Activated CD4-positive, alpha-beta T cell treated with anti-CD3 and anti-CD28 coated beads, Interleukin-2, amount 50 U/mL, for 4 hours (primary cell): ENCODE measurements at places on chromosomes 2 and 18.

DNA sequence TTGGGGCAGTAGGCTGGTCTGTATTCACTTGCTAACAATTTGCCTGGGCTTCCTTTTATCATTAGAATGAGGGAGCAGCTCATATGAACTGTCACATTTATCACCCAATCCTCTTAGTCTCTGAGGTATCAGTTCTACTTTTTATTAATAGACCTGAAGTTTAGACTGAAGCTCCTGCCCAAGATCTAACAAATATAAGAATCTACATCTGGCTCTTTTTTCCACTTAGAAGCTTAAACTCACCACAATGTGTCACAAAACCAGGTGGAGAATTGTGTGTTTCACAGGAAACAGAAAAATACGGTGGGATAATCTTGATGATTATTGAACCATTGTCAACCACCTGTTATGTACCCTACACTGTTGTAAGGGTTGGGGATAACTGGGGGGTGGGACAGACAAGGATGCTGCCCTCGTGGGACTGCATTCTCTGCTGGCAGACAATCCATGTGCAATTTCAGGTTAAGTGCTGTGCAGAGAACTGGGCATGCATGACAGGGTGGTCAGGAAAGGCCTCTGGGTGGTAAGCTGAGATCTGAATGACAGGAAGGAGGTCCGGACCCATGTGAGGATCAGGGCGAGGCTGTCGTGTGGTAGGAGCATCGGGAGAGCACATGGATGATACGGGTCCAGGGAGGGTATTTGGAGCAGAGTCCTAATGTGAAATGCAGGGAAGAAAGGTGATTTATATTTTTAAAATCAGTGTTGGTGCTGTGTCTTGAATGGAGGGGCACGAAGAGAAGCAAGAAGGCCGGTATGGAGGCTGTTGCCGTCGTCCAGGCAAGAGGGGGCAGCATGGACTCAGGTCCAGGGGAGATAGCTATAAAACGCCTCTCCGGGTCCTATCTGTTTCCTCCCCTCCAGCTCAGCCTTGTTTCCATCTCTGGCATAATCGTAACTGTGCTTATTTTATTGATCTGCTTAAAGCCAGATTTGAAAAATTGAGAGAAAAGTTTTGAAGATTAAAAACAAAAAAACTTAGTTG, 17.6 kb downstream of the MYL12B start:
- no peak for DNase-seq

DNA sequence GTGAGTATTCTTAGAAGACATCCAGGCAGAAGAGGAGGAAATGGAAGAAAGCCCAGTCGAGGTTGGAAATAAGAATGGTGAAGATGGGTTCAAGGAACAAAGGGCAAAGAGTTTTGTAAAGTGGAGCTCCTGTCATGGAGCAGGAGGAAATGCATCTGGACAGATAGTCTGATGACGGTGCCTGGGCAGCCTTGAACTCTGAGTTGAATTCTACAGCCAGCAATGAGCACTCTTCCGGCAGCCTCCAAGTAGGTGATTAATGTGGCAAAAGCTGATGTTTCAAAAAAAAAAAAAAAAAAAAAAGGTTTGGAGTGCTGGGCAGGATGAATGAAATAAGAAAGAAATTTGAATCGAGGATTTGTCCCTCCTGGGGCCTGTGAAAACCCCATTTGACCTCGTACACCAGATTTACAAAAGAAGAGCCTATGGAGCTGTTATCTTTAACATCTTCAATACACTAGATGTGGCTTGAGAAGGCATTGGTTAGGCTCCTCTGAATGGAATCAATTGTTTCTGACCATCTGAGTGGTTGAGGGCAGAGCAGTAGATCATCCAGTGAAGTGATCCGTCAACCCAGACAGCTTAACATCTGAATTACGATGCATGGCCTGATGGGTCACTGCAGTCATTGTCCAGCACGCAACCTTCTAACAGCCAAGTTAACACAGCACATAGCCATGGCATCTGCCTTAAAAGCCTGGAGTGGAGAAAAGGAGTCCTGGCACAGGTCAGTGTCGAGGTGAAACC, 449.7 kb downstream of the TXNL1 start:
- DNase-seq, result no peak

- no peak for DNase-seq
These were observed 61.7 kb upstream of the IL1R2 start for GRCh38 chr2:101930019-101930418.

DNA sequence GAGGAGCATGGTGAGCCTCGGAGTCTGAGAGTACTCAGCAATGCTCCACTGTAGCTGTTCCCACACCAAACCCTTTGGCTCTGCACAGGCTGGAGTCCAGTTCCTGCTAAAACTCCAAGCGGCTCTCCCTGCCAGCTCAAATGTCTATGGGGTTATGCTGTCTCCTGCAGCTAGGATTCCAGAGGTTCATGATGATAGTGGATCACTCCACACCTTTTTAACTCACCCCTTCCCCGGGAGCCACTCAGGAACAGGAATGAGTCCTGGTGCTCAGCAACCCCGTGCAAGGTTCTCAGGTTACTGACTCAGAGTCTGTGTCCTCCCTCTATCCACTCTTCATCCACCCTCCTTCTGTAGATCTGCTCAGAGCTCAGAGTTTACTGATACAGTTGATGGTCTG, 410.0 kb downstream of the CDH19 start:
- no peak for DNase-seq

DNA sequence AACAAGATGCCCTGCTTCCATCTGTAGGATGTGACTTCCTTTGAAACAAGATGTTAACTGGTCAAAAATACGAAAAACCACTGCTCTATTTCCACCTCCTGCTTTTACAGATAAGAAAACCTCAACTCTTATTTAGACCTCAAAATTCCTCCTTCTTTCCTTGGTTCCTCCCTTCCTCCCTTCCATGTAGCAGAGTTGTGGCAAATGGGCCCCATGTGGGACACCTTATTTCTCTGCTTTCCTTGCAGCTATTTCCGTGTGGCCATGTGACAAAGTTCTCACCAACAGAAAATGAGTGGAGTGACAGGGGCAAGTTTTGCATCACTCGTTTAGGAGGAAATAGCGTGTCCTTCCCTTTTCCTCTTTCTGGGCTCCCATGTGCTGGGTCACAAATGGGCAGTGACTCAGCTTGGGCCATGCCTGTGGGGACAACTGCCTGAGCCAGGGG, 69.4 kb upstream of the SMAD2 start:
- DNase-seq, result no peak

DNA sequence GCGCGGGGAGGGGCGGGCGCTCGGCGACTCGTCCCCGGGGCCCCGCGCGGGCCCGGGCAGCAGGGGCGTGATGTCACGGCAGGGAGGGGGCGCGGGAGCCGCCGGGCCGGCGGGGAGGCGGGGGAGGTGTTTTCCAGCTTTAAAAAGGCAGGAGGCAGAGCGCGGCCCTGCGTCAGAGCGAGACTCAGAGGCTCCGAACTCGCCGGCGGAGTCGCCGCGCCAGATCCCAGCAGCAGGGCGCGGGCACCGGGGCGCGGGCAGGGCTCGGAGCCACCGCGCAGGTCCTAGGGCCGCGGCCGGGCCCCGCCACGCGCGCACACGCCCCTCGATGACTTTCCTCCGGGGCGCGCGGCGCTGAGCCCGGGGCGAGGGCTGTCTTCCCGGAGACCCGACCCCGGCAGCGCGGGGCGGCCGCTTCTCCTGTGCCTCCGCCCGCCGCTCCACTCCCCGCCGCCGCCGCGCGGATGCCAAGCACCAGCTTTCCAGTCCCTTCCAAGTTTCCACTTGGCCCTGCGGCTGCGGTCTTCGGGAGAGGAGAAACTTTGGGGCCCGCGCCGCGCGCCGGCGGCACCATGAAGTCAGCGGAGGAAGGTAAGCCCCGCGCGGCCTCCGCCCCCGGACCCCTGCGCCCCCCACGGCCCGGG, at the start of gene NFATC1:
Gene NFATC1 (plus strand): TSS at position 170 of the 644 bp plus-strand sequence. CDS start 295 bp downstream, at position 465.
- DNase-seq, result peak; percentile 90

- no peak for DNase-seq
These were observed 70.3 kb upstream of the ZSWIM2 start for GRCh38 chr2:186919296-186919695.

GRCh38 chr2:34985474-34985873, 1370.1 kb upstream of the CRIM1 start:
- no peak for DNase-seq

DNA sequence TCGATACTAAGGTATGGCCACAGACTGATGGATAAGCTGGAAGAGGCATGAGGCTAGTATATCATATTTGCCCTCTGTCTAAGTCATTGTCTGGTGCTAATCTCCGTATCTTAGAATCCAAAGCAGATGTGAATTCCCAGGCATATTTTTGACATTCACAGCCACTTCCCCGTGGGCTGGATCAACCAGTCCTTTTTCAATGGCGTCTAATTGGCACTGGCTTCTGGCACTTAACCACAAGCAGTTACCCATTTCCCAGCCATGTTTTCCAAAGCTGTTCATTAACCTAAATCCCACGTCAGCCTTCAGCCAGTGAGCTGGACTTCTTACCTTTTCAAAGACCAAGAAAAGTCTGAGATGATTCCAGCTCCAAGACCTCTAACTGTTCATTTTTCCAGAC, 20.7 kb upstream of the ZNF407 start:
- DNase-seq, result no peak

DNA sequence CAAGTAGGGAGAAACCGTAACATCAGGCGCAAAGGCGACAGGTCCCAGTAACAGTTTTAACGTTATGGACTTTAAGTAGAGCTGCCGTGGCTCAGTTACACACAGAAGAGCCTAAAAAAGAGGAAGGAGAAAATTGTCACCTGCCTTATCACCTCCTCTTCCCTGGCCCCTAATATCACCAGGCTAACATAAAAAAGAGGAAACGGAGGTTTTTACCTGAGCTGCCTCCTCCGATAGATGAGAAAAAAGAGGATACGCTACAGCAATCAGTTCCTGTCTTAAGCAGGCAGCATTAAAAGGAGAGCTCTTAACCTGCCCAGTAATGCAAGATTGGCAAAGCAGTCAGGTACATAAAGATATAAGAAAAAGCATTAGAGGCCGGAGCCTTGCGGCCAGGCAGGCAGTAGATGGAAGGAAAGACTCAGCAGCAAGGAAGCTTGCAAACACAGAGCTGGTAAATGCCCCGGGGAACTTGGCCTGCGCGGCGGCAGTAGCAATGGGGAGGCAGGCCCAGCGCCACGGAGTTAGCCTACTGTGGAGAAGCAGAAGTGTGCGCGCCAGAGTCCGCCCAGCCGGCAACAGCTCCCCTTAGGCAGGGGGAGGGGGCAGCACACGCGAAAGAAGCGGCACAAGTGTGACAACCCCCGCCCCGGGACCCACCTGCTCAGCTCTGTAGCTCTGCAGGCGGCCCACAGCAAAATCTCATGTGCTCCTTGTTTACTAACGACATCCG, 116.3 kb upstream of the SCN7A start:
- DNase-seq, result no peak

GRCh38 chr2:120367649-120368048, 21.7 kb downstream of the INHBB start:
- DNase-seq, result no peak

DNA sequence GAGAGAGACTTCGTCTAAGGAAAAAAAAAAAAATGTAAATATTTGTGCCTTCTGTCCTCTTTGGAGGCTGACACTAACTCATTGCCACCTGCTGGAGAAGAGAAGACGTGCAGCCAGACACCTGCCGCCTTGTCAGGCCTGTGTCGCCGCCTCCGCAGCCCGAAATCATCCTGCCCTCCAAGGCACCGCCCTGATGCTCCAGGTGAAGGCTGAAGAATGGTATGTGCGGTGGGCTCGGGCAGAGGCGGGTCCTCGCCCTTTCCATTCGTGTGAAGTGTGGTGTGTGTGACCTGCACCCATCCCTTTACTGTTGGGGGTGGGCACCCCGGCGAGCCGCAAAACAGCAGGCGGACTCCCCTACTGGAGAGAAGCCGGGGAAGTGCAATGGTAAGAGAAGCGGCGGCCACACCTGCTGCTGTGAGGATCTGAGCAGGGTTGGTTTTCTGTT, 60.4 kb downstream of the FAM161A start:
- DNase-seq, result peak; percentile 76

DNA sequence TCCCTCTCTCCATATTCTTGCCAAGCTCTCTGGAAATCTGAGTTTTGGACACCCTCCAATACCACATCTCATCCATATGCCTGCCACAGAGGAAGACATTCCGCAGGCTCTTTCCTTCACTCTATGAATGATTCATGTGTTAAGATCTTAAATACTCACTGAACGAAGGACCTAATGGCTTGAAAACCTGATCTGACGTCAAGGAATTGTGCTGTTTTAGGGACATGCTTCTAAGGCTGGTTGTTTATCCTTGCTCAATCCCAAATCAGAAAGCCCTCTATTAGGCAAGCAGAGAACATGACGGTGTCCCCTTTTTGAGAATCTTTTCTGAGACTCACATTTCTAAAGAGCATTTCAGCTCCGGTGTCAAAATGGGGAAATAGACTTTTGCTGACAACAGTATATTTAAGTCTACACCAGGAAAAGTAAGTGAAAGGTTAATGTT, 83.7 kb upstream of the GALNT5 start:
- no peak for DNase-seq

DNA sequence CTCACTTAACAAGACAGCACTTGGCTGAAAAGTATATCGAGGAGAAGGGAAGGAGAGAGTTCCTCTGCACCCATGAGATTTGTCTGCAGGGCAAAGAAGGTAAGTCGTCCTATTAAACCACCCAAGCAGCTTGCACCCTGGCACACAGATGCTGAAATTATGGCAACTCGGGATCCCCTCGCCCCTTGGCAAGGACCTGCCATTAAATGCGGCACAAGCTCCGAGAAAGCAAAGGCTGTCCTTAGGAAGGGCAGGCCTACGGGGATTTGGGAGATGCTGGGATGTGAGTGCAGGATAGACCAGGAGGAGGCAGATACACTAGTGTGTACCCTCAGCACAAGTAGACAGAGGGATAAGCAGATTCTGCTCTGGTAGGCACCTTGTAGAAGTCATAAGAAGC, 191.5 kb downstream of the ALK start:
- DNase-seq, result no peak

- no peak for DNase-seq
These were observed 255.1 kb downstream of the NEDD4L start for GRCh38 chr18:58299135-58299473.

DNA sequence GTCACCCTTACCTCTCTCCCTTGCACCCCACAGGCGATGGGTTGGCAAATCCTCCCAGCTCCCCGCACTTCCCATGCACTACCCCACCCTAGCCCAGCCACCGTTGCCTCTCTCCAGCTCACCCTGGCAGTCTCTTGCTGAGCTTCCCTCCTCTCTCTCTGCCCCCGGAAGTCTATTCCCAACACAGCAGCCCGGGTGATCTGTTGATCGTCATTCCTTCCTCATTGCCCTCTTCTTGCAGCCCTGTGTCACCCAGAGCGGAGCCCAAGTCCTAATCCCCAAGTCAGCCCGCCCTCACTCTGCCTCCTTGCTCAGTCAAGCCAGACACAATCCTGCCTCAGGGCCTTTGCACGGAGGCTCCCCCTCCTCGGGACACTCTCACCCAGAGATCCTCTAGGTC, 55.2 kb downstream of the CIB4 start:
- DNase-seq, result no peak

GRCh38 chr18:14917311-14917710, 169.3 kb downstream of the ANKRD30B start:
- no peak for DNase-seq

- DNase-seq, result no peak
These were observed 181.7 kb upstream of the ETAA1 start for GRCh38 chr2:67215214-67216055.
